Stimulated activated naive CD4-positive, alpha-beta T cell treated with Interleukin-2 at 50 U/mL for 16 hours (primary cell): ENCODE measurements at places on chromosomes 6 and 20.

DNA sequence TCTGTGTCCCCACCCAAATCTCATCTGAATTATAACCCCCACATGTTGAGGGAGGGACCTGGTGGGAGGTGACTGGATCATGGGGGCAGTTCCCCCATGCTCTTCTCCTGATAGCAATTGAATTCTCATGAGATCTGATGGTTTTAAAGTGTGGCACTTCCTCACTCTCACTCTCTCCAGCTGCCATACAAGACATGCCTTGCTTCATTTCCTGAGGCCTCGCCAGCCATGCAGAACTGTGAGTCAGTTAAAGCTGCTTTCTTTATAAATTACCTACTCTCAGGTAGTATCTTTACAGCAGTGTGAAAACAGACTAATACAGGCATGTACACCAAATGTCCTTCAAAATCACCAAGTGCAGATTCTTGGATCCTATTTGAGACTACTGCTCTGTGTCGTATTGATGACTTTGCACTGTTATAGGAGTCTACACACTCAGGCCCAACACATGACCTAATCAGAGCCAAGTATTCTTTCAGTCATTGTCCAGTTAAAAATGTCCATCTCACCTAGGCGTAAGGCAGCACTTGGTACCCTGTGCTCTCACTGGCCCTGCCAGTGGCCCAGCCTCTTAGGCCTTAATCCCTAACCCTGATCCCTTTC lies 52.8 kb upstream of the UST start:
- no peak for DNase-seq

DNA sequence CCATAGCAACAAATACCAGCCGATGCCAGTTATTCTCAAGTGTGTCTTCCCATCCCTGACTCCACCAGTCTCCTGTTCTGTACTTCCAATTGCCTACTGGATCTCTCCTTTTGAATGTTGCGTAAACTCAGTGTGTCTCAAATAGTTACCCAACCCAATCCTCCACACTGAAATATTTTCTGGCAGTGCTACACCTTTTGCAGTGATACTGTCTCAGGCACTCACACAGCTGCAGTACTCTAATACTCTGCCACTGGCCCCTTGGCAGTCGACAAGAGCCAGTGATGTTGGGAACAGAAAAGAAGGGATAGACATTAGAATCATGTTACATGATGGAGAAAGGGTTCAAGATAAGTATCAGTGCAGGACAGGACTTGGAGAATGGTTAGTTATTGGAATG lies 31.8 kb upstream of the FOXO3 start:
- DNase-seq = no peak

GRCh38 chr6:155481215-155481614 lies 25.6 kb upstream of the NOX3 start:
- DNase-seq = no peak

DNA sequence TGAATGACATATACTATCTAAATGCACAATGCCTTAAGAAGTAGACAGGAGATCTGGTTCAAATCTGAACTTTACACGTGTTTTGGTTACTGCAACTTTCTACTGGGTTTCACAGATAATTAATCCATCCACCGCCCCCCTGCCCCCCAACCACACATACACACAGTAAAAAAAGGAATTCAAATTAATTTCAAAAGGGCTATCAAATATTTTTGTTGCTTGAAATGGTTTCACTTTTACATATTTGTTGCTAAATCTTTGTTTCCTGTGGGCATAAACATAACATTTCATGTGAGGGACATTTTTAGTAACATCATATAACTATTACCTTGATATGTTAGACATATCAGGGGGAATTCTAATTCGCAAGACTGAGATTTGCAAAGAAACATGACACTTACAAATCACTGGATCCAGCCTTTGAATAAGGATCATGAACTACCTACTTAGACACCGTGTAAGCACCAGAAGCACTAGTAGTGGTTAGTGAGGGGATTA lies 7.5 kb downstream of the NEDD9 start:
- DNase-seq = peak; percentile 15

DNA sequence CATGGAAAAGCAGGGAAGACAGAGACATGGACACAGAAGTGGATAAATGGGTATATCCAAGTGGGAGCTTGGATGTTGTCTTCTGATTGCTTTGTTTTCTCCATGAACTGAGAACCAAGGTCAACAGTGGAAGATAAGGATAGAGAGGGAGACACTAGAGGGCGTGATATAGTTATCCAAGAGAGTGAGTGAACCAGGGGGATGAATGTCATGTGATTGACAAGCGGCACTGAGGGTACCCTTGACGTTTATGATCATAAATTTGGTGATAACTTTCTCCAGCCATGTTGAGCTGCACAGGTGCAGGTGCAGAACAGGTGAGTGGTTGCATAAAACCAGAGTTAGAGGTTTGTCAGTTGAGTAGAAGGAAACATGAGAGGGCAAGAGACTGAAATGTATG lies 20.7 kb downstream of the EBF4 start:
- no peak for DNase-seq

DNA sequence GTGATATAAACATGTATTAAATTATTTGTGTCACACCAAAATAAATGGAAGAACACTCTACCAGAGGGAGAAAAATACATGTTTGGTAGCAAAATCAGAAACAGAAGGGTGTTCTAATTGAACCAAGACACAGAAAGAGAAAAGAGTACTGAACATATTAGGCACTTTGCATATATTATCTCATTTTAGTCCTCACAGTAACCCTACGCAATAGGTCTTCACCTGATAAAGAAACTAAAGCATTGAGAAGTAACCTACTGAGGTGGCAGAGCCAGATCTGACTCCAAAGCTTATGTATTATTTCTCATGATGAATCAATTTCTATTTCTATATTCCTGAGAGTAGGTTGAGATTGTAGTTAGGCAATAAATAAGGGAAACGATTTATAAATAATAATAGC lies 77.7 kb downstream of the FYN start:
- no peak for DNase-seq
